ENCODE measurements at places on chromosomes 7 and 10.
A peak's percentile ranks its signal among the peaks of the same experiment; 100 is the strongest.

DNA sequence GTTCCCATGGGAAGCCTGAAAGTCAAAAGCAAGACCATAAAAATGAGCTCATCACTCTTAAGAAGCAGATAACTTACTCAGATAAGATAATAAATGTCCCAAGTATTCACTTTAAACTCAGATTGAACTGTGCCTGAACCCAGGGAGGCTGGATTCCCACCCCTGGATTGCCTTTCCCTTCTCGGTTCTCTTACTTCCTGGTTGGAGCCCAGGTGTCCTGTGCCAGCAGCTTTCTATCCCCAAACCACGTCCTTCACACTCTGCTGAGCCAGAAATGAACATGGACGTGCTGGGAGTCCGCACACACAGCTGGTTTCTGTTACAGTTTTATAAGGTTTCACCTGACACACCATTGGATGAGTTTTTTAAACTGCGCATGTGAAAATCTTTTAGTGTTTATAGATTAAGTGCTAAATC lies 636.2 kb upstream of the IGFBP3 start:
- no peak for DNase-seq

DNA sequence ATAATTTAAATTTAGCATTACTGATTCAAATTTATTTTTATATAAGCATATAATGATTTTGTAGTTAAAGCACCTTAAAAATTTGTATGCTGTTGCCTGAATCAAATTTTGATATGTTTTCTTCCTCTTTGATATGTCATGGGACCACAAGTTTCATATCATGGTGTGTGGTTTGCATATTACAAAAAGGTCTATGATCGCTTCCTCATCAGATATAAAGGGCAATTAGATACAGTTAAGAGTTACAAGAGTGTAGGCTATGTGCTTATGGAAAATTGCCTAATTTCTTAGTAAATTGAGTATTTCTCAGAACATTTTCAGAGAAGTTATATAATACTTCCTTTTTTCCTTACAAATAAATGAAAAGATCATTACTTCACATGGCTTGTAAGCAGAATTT lies 22.2 kb downstream of the MRC1 start:
- DNase-seq, result no peak

- DNase-seq, result no peak
Measured at GRCh38 chr7:126450269-126450671, 802.5 kb downstream of the GRM8 start.

DNA sequence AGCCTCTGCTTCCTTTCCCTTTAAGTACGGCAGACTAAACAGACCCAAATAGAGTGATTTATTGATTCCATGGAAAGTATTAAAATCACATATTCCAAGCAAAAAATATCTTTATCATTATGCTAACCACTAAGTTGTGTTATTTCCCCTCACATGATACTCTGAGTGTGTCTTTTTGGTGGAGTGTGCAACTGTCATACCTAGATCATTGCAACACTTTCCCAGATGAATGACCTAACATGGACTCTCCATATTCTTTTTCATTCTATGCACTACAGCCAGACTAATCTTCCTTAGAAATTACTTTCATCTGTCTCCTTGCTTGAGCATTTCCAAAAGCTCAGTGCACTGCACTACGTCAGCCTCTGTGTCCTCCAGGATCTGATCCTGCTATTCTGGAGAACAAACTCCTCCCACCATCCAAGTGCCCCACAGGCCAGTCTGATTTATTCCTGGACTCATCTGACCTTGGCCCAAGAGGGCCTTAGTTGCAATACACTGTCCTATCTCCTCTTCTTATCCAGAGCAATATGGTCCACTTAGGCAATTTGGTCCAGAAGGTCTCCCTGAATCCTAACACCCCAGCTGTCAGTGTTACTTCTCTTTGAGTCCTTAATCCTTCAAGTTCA lies 263.3 kb upstream of the KLF6 start:
- DNase-seq, result no peak

DNA sequence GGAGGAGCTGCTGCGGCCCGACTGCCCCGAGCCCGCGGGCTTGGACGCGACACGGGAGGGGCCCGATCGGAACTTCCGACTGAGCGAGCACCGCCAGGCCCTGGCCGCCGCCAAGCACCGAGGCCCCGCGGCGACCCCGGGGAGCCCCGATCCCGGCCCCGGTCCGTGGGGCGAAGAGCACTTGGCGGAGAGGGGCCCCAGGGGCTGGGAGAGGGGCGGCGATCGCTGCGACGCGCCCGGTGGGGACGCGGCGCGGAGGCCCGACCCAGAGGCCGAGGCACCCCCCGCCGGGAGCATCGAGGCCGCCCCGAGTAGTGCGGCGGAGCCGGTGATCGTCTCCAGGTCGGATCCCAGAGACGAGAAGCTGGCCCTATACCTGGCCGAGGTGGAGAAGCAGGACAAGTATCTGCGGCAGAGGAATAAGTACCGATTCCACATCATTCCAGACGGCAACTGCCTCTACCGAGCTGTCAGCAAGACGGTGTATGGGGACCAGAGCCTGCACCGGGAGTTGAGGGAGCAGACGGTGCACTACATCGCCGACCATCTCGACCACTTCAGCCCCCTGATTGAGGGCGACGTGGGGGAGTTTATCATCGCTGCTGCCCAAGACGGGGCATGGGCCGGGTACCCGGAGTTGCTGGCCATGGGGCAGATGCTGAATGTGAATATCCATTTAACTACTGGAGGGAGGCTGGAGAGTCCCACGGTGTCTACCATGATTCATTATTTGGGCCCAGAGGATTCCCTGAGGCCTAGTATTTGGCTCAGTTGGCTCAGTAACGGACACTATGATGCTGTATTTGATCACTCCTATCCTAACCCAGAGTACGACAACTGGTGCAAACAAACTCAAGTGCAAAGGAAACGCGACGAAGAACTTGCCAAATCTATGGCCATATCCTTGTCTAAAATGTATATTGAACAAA lies 1.4 kb downstream of the OTUD1 start:
- peak; percentile 23 for DNase-seq

GRCh38 chr7:155382802-155383171 lies 75.1 kb upstream of the EN2 start:
- no peak for DNase-seq

GRCh38 chr7:101589052-101589451 lies 40.0 kb downstream of the MYL10 start:
- no peak for DNase-seq

GRCh38 chr10:116521424-116522290 lies 24.1 kb upstream of the PNLIP start:
- DNase-seq, result no peak

DNA sequence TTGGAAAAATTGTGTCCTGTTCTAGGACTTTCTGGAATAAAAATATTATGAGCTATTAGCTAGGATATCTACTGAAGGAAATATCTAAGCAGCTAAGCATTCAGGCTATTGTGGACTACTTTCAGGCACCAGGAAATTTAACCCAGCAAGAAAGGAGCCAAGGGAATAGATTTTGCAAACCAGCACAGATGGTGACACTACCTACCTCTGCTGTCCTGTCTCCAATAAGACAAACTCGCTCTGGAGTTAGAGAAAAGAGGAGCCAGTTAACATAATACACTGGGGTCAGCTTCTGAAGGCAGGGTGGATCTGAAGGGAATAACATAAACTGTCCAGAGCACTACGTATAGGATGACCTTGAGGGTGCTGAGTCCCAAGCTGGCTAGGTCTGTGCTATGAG lies 223.7 kb upstream of the PRSS58 start:
- no peak for DNase-seq

GRCh38 chr10:104122225-104123107 lies 495 bp downstream of the SFR1 start:
- no peak for DNase-seq

DNA sequence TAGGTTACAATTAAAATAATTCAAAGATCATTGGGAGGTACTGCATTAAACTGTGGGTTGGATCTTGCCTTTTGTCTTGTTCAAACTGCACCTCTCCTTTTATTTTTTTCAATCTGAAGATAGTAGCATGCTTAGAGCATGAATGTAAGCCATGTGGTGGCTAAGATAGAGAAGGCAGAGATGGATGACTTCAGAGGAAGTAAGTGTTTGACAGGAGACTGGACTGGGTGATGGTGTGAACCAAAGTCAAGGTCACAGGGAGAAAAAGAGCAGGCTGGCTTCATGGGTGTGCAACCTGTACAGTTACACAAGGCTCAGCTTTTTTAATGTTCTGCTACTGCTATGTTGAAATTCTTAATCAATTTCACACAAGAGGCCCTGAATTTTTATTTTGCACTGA lies 85.6 kb downstream of the ZEB1 start:
- DNase-seq, result no peak

DNA sequence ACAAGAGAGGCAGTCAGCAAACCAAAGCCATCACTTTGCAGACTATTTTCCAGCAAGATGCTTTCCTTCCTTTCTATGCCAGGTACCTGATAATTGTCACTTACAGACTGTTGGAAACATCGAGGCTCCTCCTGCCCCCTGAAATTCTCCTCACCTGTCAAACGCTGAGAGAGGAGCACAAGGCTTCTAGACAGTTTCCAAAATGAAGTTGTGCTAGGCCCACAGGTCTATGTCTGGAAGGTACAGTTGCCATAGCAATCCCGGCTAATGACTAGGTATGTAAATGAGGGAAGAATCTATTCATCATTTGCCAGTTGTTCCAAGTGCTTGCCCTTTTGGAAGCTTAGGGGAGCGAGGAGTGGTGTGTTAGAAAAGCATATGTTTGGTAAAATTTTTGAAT lies 334.4 kb downstream of the CALN1 start:
- no peak for DNase-seq

- DNase-seq, result no peak
Measured at GRCh38 chr10:36683421-36683820, 442.0 kb upstream of the ANKRD30A start.

DNA sequence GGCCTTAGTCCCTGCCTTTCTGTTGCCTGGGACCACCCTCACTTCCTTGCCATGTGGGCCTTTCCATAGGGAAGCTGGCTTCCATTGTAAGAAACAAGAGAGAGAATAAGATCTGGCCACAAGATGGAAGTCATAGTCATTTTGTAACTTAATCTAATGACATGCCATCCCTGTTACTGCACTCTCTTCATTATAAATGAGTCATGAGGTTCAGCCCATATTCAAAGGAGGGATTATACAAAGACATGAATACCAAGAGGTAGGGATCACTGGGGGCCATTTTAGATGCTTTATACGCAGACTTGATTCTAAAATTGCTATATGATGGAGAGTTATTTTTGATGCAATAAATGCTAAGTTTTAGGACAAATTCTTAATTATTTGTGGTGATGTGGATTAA lies 75.2 kb upstream of the CELF2 start:
- no peak for DNase-seq

DNA sequence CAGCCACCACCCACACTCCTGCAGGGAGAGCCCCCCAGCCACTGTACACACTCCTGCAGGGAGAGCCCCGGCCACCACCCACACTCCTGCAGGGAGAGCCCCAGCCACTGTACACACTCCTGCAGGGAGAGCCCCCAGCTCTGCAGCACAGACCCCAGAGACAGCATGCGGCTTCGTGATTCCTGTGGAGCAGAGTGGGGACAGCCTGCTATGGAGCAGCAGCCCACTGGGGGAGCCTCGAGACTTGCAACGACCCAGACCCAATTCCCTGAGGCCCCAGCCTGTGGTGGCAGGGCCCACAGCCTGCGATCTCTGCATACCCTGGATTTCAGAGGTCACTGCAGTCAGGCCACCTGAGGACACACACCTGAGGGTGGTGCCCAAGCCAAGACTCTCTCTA lies 523.1 kb downstream of the DNAJB6 start:
- no peak for DNase-seq

- no peak for DNase-seq
Measured at GRCh38 chr10:121981346-121981745, 6.3 kb upstream of the NSMCE4A start.

DNA sequence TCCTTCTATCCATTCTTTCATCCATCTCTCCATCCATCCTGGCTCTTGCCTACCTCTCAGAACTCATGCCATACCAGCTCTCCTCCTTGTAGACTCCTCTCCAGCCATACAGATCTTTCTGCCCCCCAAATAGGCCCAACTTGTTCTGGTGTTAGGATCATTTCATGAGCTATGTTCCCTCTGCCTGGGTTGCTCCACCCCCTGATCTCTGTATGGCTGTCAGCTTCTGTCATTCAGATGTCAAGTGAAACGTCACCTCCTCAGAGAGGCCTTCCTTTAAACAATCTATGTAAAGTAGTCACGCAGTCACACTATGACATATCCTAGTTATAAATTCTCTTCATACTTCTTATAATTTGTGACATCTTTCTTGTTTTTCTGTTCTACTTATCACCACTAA lies 42.3 kb upstream of the PNLIPRP3 start:
- no peak for DNase-seq

DNA sequence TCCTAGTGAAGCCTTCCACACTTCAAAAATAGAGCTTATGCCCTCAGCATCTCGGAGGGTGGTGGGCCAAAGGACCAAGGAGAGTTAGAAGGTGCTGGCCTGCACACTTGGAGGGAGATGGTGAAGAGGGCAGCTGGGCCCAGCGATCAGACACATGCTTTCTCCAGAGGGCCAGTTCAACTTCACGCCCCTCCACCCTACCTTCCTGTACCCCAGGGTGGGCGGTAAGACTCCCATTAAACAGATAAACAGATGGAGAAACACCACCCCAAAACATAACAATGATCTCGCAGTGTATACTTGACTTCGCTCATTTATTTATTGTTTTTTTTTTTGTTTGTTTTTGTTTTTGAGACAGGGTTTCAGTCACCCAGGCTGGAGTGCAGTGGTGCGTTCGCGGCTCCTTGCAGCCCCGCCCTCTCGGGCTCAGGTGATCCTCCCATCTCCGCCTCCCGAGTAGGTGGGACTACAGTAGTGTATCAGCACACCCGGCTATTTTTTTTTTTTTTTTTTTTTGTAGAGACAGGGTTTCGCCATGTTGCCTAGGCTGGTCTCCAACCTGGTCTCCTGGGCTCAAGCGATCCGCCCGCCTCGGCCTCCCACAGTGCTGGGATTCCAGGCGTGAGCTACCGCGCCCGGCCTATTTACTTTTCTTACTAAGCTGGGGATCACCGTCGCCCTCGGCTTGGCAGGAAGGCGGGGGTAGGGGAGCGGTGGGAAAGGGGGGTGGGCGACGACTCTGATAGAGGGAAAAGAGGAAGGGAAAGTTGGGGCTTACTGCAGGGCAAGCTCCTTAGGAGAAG lies 1.8 kb downstream of the C10orf95 start:
- no peak for DNase-seq

- peak; percentile 65 for DNase-seq
Measured at GRCh38 chr10:22436893-22437619, 91.8 kb downstream of the SPAG6 start.

- no peak for DNase-seq
Measured at GRCh38 chr7:12765431-12766100, 78.1 kb downstream of the ARL4A start.
